Stomach (tissue), 19 donors: ENCODE measurements at places on chromosomes 3 and 15.
A peak's percentile ranks its signal among the peaks of the same experiment; 100 is the strongest.

DNA sequence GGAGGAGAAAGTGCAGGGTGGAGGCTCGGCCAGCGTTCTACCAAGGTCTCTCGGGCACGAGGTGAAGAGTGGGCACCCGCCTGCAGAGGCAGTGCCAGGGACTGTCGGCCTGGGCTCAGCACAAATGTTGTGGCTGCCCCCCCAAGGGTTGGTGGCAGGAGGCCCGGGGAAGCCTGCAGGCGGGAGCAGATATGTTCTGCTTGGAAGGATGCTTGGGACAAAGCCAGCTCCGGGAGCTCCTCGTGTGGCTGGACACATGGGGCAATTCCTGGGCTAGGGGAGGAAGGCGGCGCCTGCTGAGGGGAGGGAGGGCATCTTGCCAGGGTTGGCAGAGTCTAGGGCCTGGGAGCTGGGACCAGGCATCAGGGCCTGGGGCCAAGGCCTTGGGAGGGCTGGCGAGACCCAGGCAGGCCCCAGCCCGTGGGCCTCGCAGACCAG lies 30.4 kb upstream of the FBLN2 start:
- peak; percentile 69 for DNase-seq

DNA sequence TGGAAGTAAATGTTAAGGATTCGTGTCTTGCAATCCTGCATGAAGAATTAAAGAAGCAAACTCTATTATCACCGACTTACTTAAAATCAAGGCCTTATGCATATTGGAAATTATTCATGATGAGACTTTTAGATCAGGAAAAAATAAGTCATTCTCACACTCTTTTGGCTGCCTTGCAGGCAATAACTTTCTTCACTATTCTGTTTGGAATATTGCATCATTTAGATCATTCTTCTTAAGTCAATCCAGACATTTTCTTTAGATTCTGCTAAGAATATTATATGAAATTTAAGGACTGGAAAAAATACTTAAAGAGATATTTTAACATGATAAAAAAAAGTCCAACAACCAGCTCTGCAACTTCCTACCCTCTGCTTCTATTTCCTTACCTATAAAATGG lies 245.4 kb downstream of the LRRN1 start:
- no peak for DNase-seq

DNA sequence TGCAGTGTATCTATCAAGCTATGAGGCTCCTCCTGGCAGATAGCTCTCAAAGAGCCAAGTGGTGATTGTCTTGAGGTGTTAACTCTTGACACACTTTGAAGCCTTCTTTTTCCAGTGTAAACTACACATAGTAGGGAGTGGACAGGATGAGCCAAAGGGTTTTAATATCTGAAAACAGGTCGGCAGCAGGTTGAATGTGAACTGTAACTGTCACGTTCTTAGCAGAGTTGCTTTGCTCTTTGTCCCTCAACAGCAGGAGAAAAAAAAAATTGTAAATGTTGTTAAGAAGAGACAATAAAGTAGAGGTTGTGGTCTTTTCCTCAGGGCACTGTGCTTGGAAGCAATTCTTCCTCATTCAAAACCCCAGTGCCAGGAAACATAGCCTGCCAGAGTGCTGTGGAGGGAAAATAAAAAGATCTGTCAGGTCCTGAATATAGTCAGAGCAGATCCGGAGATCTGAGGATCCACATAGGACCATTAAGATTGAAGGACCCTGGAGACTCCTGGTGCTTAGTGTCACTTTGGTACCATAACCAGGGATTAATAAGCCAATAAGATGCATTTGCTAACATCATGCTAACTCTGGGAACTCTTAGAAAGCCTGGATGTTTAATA lies 229.7 kb downstream of the NAALADL2 start:
- no peak for DNase-seq

GRCh38 chr15:74390647-74391288 lies 23.3 kb upstream of the CYP11A1 start:
- DNase-seq, result no peak

DNA sequence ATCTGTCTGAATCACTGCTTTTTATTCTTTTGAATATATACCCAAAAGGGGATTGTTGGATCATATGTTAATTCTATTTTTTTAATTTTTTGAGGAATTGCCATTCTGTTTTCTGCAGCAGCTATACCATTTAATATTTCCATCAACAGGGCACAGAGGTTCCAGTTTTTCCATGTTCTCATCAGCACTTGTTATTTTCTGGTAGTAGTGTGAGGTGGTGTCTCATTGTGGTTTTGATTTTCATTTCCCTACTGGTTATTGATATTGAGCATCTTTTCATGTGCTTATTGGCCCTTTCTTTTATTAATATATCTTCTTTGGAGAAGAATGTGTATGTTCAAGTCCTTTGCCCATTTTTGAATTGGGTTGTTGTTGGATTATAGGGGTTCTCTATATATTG lies 68.1 kb downstream of the PDE8A start:
- no peak for DNase-seq

DNA sequence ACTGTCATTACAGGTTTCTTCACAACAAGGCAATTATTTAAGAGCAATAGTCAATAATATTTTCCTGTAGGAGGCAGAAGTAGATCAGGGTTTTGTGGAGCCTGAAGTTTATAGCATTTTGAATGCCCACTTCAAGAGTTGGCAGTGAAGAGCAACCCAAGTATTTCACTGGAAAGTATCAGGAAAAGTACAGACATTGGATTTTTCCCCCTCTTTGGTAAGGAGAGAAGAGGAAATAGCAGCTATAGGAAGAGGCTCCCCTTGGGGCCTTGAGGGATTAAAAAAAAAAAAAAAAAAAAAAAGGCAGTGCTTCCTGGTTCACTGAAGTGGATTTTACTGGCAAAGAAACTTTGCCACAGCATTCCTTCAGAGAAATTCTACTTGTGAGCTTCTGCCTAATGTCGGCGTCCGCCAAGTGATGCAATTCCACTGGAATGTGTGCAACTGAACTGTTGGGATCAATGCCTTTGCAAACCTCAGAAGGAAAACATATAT lies 5.7 kb upstream of the CNTN6 start:
- no peak for DNase-seq

GRCh38 chr3:125406070-125406469 lies 30.9 kb upstream of the ZNF148 start:
- DNase-seq, result no peak

- no peak for DNase-seq
These were observed 486.0 kb upstream of the CFAP20DC start for GRCh38 chr3:59535791-59536221.

GRCh38 chr15:62439543-62440016 lies 274.5 kb upstream of the C2CD4B start:
- DNase-seq, result no peak

DNA sequence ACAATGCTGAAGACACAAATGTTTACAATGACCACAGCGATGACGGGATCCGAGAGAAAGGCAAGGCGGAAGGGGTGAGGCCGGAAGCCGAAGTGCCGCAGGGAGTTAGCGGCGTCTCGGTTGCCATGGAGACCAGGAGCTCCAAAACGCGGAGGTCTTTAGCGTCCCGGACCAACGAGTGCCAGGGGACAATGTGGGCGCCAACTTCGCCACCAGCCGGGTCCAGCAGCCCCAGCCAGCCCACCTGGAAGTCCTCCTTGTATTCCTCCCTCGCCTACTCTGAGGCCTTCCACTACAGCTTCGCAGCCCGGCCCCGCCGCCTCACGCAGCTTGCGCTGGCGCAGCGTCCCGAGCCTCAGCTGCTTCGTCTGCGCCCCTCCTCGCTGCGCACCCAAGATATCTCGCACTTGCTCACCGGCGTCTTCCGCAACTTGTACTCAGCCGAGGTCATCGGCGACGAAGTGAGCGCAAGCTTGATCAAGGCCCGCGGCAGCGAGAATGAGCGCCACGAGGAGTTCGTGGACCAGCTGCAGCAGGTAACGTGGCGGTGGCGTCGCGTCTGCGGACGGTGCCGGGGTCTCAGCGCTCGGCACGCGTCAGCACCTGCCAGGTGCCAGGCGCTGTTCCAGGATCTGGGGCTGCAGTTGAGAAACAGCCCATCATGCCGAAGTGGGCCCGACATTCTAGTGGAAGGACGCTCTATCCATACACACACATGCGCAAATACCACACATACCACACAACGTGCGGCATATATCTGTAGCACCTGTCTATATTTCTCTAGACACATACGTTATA lies at the start of gene DLEC1:
TSS of gene DLEC1 (plus strand) at position 108 of the 798 bp plus-strand sequence. CDS start at position 126, 18 bp downstream.
- peak; percentile 92 for DNase-seq

DNA sequence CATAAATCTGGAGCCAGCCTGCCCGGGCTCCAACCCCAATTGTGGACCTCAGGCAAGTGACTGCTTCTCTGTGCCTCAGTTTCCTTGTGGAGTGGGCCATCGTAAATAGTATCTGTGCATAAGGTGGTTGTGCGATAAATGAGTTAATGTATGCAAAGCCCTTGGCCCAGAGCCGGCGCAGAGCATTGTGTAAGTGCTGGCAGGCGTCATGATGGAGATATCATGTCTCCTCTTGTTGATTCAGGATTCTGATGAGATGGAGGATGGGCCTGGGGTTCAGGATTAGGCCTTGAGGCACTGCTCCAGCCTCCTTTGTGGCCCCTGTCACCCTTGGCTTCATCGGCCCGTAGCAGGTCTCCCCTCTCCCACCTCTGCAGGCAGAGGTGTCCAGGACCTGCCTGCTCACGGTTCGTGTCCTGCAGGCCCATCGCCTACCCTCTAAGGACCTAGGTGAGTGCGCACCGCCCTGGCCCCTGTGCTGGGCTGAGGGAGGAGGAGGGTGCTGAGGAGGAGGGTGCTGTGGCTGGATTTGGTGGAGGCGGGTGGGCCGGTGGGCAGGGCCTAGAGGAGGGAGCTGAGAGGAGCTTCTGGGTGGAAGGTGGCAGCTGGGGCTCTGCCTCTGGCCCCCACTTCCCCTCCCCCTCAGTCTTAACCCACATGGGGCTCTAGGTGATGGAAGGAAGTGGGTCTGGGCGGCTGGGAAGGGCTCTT lies 1.3 kb downstream of the PLA2G4B start:
- DNase-seq, result no peak

DNA sequence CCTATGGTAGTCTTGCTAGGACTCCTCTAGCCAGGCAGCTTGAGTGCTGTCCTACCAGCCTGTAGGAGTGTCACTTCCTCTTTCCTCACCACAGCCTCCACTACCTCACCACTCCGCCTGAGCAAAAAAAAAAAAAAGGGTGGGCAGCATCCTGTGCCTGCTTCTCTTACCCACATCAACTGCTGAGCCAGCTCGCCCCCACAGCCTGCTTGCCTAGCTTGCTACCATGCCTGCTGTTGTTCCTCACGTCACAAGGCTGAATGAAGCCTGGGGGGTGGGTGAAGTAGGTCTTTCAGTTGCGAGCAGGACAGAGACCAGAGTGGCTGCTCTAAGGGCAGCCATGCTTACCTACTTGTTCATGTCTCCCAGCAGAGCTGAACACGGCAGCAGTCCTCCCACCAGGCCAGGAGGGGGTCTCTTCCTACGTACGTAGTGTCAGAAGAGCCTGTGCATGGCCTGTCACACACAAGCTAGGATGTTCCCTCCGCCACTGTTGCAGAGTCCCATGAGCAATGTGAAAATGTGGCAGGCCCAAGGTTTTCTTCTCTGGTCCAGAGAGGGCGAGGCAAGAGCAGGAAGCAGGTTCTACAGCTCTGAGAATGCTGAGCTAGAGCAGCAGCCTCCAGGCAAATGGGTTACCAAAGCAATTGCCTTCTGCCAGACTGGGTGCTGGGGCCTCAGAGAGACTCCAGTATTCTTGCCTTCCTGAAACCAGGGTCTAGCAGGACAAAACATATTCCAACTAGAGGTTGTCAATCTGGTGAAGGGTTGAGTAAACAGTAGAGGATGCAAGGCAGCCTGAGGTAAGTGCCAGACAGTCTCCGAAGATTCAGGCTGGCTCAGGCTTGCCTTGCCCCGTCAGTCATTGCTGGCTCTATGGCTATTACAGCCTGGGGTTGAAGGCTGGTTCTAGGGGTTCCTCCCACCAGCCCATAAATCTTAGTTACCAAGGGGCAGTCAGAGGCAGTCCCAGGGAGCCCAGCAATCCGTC lies 8.1 kb downstream of the PPM1M start:
- peak; percentile 48 for DNase-seq

DNA sequence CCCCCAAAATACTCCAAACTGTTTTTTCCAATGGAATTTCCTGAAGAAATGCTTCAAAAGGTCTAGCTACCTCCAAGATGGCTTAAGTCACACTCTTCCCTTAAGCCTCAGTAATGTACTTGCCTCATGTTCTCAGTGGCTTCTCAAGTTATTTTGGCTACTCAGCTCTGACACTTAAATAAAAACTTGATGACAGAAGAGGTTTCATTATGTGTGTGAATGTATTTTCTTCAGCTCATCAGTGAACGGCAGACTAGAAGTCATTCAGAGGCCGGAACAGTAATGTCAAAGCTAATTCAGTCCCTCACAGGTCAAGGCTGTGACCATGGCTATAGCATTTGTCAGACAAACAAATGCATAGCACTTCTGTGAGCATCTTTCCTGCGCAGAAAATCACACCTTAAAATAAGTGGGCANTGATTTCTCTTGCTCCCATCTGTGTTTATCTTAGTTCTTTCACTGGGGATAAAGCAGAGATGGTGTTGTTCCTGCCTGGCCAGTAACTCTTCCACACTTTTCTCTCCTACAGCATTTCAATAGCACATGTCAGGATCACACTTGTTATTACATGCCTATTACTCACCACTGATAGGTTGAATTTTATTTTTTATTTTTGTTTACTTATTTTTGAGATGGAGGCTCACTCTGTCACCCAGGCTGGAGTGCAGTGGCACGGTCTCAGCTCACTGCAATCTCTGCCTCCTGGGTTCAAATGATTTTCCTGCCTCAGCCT lies 68.5 kb upstream of the PLCL2 start:
- no peak for DNase-seq

DNA sequence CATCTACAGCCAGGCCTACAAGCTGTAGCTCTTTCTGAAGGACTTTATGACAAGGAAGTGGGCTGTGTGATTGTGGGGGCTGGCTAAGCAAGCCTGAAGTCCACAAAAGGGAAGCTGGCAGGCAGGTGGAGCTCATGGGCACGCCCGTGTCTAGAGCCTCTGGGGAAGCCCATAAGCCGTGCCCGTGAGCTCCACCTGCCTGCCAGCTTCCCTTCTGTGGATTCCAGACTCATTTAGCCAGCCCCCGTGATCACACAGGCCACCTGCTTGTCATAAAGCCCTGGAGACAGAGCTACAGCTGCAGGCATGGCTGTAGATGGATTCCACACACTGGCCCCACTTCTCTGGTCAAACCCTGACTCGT lies 15.2 kb downstream of the EFCC1 start:
- peak; percentile 63 for DNase-seq

- no peak for DNase-seq
These were observed 1.3 kb downstream of the LEO1 start for GRCh38 chr15:51970132-51970817.

DNA sequence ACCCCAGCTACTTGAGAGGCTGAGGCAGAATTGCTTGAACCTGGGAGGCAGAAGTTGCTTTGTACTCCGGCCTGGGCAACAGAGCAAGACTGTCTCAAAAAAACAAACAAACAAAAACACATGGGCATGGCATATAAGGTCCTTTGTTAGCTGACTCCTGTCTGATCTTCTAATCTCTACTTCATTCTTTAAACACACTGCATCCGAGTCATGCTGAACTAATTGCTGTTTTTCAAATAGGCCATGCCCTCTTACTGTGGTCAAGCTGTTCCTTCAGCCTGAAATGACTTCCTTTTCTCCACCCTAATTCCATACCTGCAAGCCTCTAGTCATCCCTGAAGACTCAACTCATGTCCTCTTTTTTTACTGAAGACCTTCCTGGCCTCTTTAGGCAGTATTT lies 22.3 kb upstream of the SLMAP start:
- DNase-seq, result no peak
